ENCODE measurements at places on chromosomes 1 and 21.

DNA sequence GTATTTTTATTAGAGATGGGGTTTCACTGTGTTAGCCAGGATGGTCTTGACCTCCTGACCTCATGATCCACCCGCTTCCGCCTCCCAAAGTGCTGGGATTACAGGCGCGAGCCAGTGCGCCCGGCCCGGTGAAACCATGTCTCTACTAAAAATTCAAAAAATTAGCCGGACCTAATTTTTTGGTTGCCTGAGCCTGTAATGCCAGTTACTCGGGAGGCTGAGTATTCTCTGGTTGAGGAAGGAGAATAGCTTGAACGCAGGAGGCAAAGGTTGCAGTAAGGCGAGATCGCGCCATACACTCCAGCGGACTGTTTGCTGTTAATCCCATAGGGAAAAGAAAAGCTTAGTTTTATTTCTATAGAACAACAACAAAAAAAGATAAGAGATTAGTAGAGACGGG, 29.9 kb upstream of the HJV start:
- DNase-seq: no peak

DNA sequence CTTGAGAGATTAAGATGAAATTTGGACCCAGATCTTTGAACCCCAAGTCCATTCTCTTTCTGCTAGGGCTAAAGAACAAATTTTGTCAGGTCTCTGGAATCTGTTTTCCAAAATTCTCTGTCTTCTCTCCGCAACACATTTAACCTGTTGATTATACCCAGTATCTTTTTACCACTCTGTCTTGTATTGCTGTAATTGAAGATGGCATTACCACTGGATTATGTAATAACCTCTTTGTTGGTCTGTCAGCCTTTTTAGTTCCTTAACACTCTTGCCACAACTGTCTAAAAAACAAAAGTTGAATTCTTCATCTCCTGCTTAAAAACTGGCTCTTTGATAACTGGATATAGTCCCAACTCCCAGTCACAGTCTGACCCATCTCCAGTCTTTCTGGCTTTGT, 3.0 kb downstream of the SRP9 start:
- DNase-seq: no peak

GRCh38 chr1:16905110-16905867, 9.5 kb downstream of the RNU1-2 start:
- DNase-seq: no peak

GRCh38 chr1:55195521-55196233, 19.5 kb downstream of the USP24 start:
- DNase-seq: no peak

- DNase-seq: no peak
Observed at GRCh38 chr1:221563476-221563921, 178.4 kb downstream of the DUSP10 start.

DNA sequence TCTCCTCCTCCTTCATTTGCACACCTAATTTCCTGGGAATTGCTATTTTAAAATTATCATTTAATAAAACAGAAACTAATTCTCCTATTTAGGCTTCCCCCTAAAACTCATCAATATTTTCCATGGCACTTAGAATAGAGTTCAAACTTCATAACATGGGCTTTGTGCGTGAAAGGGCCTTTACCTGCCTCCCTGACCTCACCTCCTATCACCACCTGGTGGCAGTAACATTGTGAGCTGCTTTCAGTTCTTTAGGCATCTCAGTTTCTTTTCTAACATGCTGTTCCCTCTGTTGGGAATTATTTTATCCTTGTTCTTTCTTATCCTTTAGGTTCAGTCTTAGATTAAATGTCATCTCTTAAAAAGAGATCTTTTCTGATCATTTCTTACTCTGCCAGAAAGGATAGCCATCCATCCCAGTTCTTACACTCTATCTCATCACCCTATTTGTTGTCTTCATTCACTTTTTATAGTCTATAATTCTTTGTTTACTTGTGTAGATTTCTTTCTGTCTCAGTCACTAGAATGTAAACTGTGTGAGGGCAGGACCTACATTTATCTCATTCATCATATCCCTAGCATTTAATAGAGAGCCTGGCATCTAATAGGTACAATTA, 133.8 kb upstream of the KIAA1614 start:
- DNase-seq: no peak

GRCh38 chr1:56399326-56399725, 180.0 kb downstream of the PLPP3 start:
- no peak for DNase-seq

- no peak for DNase-seq
Observed at GRCh38 chr1:66521721-66522365, 12.1 kb upstream of the SGIP1 start.

- no peak for DNase-seq
Observed at GRCh38 chr1:228668553-228669241, 66.6 kb upstream of the RHOU start.

GRCh38 chr1:3714814-3715213, 37.4 kb upstream of the CCDC27 start:
- DNase-seq: no peak

DNA sequence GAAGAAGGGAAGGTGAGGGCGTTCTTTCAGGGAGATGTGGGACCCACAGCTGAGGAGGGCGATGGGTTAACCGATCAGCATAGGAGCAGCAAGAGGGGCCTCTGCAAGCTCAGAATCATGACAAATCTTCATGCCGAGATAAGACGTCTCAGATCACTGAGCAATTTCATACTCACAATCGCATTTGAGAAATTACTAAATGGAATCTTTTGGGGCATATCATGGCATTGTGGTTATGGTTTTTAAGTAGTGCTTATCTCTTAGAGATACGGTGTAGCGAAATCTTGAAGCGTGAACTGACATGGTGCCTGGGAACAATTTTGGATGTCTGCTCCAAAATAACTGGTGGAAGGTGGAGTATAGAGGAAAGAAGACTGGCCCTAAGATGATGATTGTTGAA, 6.2 kb downstream of the TNNT2 start:
- no peak for DNase-seq

DNA sequence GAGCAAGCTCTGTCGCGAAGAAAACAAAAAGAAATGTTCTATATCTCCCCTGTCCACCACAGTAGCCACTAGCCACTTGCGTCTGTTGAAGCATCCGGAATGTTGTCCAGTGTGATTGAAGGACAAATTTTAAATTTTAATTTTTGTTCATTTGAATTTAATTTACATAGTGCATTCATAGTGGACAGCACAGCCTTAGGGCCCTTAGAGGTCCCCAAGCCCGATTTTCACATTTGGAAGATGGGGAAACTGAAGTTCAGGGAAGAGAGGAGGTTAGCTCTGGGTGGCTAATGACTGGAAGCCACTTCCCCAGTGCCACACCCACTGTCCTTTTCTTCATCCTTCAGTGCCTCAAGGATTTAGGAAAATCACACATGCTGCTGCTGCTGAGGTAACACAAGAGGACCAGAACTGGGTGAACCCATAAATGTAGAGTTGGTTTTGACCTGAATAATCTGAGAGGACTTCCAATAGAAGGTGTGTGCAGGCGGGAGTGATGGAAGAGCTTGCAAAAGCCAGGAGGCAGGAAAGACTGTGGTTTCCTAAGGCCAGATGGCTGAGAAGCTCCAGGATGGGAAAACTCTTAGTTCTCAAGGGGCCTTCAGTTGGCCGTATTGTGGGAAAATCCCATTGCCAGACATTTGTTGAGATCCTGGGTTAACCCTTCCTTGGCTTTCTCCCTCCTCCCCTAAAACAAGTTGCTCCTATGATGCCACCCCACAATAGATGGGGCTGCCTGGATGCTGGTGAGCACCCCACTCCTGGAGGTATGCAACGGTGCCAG, 49.5 kb downstream of the TRIM11 start:
- DNase-seq: no peak

- no peak for DNase-seq
Observed at GRCh38 chr1:218524526-218524925, 179.4 kb downstream of the TGFB2 start.

DNA sequence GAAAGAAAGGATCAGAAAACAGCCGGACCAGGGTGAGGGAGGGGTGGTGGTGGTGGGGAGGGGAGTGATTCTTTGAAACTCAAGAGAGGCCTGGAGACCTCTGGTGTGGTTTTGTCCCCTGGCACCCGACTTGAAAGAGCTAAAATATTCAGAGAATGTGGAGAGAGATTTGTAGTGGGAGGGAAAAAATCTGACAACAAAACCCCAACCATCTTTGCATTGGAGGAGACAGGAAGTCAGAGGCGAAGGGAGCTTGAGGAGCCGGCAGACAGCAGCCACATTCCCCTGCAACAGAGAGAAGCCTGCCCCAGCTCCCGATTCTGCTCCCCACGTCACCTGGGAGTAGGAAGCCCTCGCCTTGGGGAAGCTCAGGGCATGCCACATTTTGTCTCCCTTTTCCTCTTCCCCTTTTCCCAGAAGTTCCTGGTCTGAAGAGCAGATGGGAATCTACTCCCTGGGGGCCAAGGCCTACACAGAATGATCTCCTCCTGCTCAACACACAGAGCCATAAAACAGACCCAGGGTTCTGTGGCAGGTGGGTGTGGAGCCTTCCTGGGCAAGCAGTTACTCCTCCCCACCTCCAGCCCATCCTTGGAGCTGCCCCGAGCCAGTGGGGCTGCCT, 84.9 kb downstream of the ITPKB start:
- DNase-seq: no peak

DNA sequence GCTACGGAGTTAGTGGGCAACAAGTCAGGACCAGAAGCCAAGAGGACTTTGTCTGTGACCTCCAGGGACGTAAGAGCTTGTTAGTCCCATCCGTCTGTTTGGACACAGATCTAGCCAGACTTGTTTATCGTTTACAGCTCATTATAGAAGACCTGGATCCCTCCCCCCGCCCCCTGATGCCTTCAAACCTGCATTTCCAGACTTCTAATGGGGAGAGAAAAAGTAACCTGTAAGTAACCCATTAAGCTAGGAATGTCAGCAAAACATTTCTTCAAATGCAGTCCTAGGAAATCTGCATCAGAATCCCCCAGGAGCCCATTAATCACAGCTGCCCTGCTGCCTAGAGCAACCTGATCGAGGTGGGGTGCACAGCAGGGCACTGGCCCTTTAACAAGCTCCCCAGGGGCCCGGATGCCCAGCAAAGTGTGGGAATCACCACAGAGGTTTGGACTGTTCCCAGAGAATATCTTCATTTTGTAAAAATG, 1.4 kb upstream of the MAD2L2 start:
- no peak for DNase-seq

GRCh38 chr1:201459775-201460174, 9.2 kb downstream of the PHLDA3 start:
- no peak for DNase-seq

GRCh38 chr21:45592626-45593134, 50.4 kb upstream of the SLC19A1 start:
- DNase-seq: no peak

GRCh38 chr1:55204997-55205396, 10.2 kb downstream of the USP24 start:
- DNase-seq: no peak

- no peak for DNase-seq
Observed at GRCh38 chr1:101683561-101683960, 313.2 kb downstream of the OLFM3 start.

DNA sequence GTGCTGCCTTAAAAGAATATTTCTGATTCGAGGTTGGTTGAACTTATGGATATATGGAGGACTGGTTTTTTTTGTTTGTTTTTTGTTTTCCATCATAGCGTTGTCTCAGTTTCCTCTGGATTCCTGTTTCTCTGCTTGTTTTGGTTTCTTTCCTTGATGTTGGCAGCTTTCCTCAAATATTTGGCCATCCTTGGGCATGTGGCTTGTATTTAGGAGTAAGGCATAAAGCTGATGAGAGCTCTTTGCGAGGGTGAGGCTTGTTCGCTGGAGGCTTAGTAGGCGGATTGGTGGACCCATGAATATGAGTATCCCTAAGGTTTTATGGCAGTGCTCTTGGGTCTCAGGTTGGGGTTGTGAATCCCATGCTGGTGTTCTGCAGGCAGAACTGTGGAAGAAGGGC, 22.9 kb downstream of the DYRK1A start:
- DNase-seq: no peak

DNA sequence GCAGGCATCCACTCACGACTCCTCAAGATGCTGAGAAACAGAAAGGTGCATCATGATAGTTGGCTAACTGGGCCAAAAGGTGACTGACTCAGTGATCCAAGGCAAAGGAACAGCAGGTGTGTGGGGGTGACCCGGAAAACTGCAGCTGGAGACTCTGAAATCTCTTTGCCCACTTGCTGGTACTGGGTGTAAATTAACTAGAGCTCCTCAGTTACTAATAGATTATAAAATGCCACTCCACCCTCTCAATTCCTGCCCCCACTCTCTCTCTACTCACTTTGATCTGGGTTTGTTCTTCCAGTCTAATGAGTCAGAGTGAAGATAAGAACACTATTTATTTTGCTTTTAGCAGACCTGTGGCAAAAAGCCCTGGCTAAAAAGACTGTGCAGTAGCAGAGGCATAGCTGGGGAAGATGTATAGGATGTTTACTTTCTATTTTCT, 7.2 kb upstream of the PIGC start:
- peak; percentile 34 for DNase-seq

DNA sequence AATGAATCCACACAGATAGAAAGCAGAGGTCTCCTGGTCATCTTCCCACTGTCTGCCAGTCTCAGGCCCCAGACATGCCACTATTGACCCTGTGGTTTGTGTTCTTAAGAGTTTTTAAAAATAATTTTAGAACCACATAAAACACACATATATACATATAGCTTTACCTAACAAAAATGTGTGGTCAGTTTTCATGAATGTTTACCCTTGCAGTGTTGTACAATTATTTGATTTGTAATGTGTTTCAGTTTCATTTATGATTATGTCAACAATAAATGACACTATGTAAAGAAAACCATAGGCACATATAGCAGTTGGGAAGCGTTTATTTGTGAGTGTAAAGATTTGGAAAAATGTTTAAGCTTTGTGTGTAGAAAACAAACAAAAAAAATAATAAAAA, 17.1 kb downstream of the CHAF1B start:
- DNase-seq: no peak

DNA sequence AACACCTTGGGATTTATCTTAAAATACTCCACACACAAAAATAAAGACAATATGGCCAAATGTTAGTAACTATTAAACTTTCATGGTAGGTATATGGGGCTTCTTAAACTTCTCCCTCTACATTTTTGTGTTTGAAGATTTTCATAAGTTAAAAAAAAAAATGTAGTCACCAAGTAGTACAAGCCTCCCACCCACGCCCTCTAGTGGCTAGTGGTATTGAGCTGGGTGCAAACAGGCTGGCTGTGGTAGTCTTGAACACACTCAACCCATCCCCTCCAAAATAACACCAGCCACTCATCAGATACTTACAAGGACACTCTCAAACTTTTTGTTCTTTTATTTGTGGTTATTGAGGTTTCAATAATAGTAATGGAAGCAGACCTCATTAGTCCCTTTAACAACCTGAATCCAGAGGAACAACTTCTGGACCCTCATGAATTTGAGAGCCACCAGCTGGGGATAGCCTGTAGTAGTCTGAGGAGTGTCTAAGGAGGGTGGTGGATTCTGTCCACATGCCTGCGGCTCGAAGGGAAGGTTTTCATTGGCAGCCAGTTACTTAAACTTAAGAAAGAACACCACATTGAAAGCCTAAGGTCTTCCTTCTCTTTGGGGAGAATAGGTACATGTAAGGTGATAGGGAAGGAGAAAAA, 15.6 kb downstream of the RD3 start:
- DNase-seq: peak; percentile 23

GRCh38 chr1:20978413-20978812, 191.3 kb upstream of the HP1BP3 start:
- no peak for DNase-seq
